ENCODE measurements at places on chromosomes 2 and 18.

DNA sequence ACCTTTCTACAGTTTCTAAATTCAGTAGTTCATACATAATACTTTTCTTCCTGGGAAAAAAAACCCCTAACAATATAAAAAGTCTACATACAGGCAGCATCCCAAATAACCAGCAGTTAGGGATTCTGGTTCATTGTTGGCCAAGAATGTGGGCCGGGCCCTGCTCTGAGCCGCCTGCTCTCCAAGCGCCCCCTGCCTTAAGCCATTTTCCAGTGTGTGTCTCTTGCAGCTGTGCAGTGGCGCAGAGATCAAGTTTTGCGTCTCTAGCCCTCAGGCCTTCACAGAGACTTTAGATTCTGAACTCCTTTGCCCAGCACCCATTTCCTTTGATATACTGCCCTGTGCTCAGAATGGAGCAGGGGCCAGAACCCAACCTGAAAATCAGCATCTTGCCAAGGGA, 32.9 kb downstream of the RMC1 start:
- no peak for DNase-seq

GRCh38 chr18:6374340-6374739, 40.4 kb downstream of the L3MBTL4 start:
- peak; percentile 47 for DNase-seq

GRCh38 chr2:40043191-40043590, 264.1 kb upstream of the THUMPD2 start:
- no peak for DNase-seq

GRCh38 chr2:120313695-120314615, 32.0 kb upstream of the INHBB start:
- DNase-seq = no peak

GRCh38 chr18:10798727-10799550, 273.1 kb downstream of the NAPG start:
- DNase-seq = no peak

DNA sequence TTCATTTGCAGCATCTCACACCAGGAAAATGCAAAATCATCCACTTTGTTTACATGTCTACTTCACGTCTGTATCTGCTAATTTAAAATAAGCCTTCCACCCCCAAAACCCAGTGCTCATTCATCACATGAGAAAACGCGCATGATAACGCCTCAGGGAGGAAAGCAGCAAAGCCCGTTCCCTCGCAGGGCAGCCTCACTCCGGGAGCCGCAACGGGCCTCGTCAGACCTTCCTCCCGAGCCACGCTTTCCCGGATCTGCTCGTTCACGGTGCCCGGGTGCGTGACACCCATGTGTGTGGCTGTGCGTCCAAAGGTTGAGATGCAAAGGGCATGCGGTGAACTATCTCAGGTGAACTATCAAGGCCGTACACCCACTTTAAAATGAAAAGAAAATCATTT, 59.8 kb downstream of the NDUFA10 start:
- no peak for DNase-seq

- DNase-seq = no peak
Observed at GRCh38 chr2:133975676-133976428, 278.0 kb upstream of the MGAT5 start.

GRCh38 chr2:38109732-38110181, 33.8 kb upstream of the CYP1B1 start:
- DNase-seq = no peak

DNA sequence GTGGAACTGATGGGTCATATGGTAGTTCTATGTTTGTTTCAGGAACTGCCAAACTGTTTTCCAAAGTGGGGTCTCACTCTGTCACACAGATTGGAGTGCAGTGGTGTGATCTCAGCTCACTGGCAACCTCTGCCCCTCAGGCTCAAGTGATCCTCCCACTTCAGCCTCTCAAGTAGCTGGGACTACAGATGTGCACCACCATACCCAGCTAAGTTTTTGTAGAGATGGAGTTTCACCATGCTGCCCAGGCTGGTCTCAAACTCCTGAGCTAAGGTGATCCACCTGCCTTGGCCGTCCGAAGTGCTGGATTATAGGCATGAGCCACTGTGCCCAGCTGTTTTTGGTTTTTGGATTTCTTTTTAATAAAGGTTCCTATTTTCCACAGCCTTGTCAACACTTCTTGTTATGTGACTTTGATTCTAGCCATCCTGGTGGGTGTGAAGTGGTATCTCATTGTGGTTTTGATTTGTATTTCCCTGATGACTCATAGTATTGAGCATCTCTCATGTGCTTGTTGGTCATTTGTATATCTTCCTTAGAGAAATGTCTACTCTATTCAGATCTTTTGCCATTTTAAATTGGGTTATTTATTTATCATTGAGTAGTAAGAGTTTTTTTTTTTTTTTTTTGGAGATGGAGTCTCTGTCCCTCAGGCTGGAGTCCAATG, 22.8 kb downstream of the NPC1 start:
- DNase-seq = no peak

DNA sequence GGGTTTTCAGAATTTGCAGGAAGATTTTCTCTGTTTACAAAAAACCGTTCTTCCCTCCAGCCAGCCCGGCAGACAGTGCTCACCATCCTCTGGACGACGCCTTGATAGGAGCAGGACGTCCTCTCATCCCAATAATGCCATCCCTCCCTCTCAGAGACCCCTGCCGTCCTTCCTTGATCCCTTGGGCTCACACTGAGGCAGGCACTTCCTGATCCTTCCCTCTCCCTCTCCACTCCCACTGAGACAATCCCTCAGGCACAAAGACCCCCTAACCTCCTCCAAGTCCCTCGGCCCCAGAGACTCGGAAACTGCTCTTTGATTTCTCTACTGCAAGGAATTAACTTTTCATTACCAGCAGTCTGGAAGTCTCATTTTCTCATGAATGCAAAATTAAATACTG, 42.5 kb downstream of the PAX3 start:
- no peak for DNase-seq

DNA sequence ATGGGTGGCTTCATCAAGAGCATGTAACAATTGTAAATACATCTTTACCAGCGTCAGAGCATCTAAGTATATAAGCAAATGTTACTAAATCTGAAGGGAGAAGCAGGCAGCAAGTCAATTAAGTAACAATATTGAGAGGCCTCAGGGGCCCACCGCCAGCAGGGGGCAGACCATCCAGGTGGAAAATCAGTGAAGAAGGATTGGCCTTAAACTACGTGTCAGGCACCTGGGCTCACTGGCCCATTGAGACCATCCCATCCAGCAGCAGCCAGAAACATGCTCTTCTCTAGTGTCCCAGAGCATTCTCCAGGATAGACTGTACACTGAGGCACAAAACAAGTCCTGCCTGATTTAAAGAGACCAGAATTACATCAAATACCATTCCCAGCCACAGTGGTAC, 96.2 kb upstream of the SNTG2 start:
- no peak for DNase-seq

- no peak for DNase-seq
Observed at GRCh38 chr2:45748239-45748638, 96.8 kb downstream of the PRKCE start.

- no peak for DNase-seq
Observed at GRCh38 chr2:63051795-63052333, 1.2 kb downstream of the OTX1 start.

DNA sequence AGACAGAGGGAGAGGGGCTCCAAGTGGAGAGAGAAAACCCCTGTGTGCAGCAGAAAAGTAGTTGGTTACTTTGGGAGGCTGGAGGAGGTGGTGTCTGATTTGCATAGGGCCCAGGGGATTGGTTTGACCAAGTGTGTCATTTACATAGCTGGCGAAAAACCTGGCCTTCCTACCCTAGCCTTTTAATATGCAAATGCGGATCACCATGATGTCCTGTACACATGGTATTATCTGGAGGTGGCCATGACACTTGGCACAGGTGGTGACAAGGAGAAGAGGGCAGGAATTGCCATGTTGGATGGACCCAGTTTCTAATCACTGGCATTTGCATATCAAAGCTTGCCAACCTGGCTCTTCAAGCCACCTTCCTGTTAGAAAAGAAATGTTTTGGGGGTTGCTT, 120.8 kb upstream of the CHAC2 start:
- no peak for DNase-seq

DNA sequence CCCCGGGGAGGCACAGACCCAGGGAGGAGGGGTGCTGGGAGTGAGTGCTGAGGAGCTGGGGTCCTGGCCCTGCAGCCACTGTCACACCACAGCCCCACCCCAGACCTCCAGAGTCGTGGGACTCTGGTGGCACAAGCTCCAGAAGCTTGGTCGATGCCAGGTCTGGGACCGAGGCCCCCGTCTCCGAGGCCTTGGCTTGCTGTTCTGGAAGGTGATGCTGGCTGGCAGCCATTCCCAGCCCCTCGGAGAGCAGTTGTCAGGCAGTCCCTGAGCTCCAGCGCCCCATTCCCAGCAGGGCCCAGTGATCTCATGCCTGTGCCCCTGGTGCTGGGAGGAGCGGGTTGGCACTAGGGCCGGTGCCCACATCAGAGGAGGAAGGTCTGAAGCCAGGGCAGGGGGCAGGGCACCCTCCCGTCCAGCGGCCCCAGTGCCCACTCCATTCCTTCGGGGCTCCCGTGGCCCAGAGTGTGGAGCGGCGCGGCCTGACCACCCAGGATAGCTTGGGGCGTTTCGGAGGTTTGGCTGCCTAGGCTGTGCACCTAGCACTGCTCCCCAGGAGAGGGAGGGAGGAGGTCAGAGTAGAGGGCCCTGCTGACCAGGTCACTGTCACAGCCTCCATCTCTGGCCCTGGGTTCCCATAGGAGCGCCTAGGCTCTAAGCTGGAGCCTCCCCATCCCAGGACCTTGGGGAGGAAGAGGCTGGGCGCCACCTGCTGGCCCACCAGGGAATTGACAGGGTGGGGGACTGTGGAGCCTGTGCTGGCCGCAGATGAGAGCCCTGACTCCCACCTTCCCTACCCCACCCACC, 16.8 kb upstream of the ALPI start:
- no peak for DNase-seq

DNA sequence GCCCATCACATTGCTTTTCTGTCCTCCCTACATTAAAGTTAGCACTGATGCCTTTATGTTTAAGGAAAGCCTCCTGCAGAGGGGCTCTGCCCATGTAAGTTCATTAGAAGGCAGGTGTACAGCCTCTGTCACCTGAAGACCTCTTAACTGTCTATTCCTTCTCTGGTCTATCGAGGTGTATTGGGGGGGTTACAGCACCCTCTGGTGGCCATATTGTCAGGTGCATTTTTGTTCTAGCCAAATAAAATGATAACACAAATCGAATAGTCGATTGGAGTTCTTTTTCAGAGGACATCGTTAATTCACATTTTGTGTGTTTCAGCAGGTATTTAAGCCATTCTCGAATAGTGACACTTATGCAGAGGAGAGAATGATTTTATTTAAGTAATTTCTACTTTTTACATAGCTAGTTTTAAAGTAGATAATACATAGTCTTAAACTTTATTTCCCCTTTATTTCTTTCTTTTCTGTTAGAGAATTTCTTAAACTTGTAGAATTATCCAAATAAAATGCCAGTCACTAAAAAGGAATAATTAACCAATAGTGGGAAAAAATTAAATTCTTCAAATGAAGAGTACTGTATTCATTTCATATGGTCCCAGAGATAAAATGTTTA, 136.8 kb downstream of the NEDD4L start:
- DNase-seq = peak; percentile 17

DNA sequence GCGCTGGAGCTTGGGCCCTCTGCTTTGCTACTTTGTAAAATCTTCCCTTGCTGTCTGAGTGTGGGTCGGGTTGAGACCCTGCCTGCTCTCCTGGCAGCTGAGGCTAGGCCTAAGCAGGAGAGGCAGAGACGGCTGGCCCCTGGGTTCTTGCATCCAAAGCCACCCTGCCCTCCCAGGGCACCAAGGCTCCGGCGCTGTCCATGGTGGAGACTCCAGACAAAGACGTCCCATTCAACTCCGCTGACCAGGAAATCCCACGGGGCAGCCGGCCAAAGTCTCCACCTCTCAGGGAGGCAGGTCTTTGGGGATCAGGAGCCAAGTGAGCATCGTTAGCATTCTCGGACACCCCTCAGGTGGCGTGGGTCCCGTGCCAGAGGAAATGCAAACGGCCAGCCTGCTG, 2.6 kb upstream of the PRLH start:
- no peak for DNase-seq

DNA sequence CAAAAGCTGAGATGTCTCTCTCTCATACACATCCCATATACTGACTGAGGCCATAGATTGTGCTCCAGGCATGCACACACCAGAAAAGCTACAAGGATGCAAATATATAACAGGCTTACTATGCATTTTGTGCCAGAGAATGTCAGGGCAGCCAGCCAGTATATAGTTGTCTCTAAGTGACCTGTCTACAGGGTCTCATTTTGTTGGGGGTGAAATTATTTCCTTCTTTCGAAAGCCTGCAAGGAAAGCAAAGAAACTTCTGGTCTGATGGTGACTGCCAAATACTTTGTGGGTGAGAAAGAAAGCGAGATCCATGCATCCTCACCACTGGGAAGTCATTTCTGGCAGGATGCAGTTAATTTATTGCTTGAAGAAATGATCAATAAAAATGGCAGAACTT, 70.2 kb downstream of the CDCA7 start:
- no peak for DNase-seq

- no peak for DNase-seq
Observed at GRCh38 chr2:166106431-166107015, 21.3 kb downstream of the SCN1A start.

DNA sequence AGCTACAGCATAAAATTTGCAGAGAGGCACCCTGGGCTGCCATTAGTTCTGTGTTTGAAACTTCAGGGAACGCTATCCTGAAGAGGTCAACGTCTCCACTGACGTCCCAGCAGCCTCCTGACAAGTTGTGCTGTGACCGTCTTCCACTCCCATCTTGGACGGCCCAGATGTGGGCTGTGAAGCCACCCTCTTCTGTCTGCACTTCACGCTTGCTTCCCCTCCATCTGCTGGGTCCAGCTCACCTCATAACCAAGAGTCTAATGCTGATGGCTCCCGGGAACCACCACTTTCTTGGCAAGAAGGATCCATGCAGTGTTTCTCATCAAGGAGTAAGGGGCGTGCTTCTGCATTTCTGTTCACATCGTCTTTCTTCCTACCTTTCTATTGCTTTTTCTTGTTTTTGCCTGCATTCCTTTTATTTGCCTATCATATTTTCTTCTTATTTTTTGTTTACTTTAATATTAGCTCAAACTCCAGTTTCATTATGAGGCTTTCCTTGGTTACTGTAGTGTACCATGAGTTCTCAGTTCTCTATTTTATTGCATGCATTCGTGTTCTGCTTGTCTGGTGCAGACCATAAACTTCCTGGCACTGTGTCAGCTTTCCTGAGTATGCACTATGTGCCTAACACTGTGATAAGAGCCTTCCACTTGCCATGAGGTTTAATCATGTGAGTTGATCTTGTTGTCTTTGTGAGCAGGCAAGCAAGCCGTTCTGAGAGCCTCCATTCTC, 631.8 kb upstream of the RAB6C start:
- DNase-seq = no peak

DNA sequence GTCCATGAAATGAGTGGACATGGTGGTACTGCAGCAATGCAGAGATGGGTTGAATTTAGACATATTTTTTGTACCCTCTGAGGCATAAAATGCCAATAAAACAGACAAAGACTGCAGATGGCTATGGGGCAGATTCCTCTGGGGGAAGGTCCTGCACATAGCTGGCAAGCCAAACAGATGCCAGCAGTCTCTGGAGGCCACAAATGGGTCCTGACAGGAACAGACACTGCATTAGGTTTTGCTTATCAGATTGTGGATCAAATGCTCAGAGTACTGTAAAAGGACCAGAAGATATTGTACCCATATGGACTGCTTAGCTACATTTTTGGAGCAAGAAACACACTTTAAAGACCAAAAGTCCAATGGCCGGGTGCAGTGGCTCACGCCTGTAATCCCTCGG, 40.9 kb upstream of the ORC2 start:
- DNase-seq = no peak

All from SHP77 (cell line).